ENCODE measurements at places on chromosomes 3 and 15. TPM values are rescaled to one million over a fixed set of nuclear protein-coding genes. Genes with fewer than 3 reads are reported as not detected.

DNA sequence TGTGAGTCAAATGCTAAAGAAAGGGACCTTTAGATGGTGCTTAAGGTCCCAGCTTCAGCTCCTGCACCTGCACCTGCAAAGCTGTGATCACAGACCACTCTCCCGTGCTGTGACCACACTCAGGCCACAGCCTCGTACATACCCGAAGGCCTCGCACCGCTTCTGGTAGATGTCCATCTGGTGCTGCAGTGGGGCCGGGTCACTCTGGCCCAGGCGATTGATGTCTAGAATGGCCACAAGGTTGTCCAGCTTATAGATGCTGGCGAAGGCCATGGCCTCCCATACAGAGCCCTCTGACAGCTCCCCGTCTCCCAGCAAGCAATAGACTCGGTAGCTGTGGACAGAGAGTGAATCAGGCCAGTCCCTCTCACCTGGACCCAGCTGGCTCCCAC, 21.0 kb downstream of the TKT start:
- H3K4me3 ChIP-seq = no peak overlapping the region
- DNase-seq = no peak
- H3K27me3 ChIP-seq = no peaks in the 10 kb centered on the region
- no peaks in the 10 kb centered on the region for H3K4me1 ChIP-seq

DNA sequence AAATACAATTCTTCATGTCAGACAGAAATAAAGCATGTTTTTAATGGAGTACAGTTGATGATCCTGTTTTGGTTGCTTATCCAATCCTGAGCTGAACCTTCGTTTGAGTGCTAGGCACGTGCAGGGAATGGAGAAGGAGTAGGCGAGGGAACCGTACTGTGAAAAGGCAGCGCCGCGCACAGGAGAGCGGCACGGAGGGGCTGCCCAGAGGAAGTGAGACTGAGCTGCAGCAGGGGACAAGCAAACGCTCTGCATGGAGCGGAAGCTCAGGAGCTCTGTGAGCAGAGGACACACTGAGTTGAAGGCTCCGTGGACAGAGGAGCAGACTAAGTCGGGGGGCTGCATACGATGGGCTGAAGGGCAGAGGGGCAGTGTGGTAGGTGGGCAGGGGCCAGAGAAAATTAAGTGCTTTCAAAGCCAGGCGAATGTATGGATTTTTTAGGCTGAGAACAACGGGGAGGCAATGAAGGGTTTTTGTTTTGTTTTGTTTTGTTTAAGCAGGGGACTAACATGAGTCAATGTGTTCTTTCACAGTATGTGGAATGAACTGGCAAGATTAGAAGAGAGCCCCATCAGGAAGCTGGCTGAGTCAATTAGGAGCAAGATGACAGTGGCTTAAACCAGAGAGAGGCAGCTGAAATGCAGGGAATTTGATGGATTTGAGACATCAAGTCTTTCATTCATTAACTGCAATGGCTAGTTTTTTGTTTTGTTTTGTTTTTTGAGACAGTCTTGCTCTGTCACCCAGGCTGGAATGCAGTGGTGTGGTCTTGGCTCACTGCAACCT, 23.8 kb upstream of the TM2D3 start:
- peaks cover 9% of the 10 kb centered on the region for H3K36me3 ChIP-seq
- no peaks in the 10 kb centered on the region for H3K4me1 ChIP-seq
- no peaks in the 10 kb centered on the region for H3K27me3 ChIP-seq
- H3K27ac ChIP-seq = no peak overlapping the region
- no peak overlapping the region for H3K4me3 ChIP-seq
- no peak for DNase-seq

GRCh38 chr15:95440712-95441111, 889.8 kb upstream of the NR2F2 start:
- no peak overlapping the region for H3K27ac ChIP-seq
- no peaks in the 10 kb centered on the region for H3K36me3 ChIP-seq
- no peak for DNase-seq

DNA sequence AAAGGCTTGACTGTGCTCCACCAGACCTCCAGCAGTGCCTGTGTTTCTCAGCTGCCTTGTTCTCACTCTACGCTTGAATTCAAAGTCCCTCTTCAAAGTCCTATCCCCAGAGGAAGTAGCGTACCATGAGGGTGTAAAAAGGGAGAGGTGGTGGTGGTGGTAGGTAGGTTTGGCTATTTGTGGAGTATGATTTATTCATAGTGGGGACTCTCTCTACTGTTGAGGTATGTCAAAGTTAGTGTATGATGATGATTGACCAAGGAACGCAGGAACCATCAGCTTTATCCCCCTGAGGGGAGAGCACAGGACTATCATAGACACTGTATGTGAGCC, 137.9 kb downstream of the GHSR start:
- peaks cover 11% of the 10 kb centered on the region for H3K36me3 ChIP-seq
- no peak for DNase-seq
- no peaks in the 10 kb centered on the region for H3K27me3 ChIP-seq
- H3K27ac ChIP-seq = no peak overlapping the region
- H3K4me3 ChIP-seq = no peak overlapping the region

DNA sequence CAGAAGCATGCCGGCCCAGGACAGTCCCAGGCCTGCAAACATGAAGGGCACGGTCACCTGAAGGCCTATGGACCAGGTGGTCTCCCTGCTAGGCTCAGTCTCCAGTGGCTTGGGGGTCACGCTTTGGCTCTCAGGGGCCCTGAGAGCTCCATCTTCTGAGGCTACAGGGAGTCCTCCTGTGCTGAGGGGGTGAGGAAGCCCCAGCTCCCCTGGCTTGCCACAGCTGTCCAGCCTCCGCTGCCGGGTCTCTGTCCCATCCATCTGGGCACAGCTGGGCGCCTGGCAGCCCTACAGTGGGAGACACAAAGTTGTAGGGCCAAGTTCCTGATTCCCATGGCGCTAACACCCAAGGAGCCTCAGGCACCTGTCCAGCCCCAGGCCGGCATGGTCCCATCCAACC, 16.0 kb downstream of the SLC41A3 start:
- H3K27me3 ChIP-seq = no peaks in the 10 kb centered on the region
- H3K27ac ChIP-seq = no peak overlapping the region
- H3K4me3 ChIP-seq = no peak overlapping the region
- H3K4me1 ChIP-seq = peaks cover 10% of the 10 kb centered on the region
- no peak for DNase-seq
- H3K36me3 ChIP-seq = peaks cover 6% of the 10 kb centered on the region

The ZIC4 gene
- not detected for total RNA-seq

DNA sequence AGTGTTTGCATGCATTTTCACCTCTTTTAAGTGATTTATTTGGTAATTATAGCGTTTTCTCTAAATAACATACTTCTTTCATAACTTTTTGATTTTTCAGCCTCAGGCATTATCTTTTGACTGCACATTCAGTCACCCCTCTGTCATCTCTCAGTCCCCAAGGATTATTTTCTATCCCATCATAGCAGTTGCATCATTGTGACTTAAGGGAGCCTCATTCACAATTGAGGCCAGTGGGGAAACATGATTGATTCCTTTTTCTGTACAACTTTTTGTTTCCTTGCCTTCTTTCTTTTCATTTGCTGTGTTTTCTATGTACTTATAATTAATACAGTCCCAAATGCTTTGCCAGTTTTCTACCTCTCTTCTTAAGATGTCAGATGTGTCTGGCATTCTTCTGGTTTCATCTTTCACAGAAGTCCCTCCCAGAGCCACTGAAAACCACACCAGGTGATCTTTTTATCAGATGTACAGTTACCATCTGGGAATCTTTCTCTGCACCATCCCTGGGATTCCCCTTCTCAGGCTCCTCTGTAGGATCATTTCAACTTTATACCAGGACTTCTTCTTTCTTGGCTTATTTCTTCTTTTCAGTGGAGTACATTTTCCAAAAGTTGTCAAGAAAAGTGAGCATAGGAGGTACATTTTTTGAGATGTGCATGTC, 151.4 kb downstream of the RAP2B start:
- H3K27ac ChIP-seq = peak overlapping the region; percentile 55
- H3K4me3 ChIP-seq = no peak overlapping the region
- DNase-seq = no peak

DNA sequence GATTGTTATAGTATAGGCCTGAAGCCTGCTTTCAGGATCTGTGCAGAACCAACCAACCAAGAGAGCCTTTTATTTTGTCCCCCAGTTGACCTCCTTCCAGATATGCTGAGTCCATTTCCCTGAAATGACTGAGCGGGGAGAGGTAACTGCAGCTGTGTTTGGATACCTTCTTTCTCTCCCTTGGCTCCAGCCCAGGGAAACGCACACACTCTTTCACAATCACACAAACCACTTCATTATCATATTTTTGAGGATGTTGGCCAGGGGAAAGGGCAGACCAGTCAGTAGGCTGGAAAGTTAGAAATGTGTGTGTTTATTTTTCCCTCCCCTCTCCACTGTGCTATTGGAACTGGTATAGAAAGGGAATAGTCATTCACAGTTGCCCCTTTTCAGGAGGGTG, 417.7 kb upstream of the TBL1XR1 start:
- no peak overlapping the region for H3K4me3 ChIP-seq
- H3K27ac ChIP-seq = no peak overlapping the region
- peaks cover 7% of the 10 kb centered on the region for H3K4me1 ChIP-seq
- no peaks in the 10 kb centered on the region for H3K36me3 ChIP-seq
- no peaks in the 10 kb centered on the region for H3K27me3 ChIP-seq
- no peak for DNase-seq

DNA sequence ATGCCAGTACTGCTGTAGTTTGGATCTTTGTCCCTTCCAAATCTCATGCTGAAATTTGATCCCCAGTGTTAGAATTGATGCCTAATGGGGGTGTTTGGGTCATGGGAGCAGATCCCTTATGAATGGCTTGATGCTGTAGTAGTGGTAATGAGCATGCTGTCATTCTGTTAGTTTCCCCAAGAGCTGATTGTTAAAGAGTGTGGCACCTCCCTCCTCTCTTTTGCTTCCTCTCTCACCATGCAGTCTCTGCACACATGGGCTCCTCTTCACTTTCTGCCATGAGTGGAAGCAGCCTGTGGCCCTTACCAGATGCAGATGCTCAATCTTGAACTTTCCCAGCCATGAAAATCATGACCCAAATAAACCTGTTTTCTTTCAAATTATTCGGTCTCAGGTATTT, 141.3 kb upstream of the DPPA4 start:
- no peak overlapping the region for H3K4me3 ChIP-seq
- H3K4me1 ChIP-seq = no peaks in the 10 kb centered on the region
- H3K27ac ChIP-seq = no peak overlapping the region
- no peak for DNase-seq

The KNG1 gene
- 0.14 TPM for total RNA-seq

DNA sequence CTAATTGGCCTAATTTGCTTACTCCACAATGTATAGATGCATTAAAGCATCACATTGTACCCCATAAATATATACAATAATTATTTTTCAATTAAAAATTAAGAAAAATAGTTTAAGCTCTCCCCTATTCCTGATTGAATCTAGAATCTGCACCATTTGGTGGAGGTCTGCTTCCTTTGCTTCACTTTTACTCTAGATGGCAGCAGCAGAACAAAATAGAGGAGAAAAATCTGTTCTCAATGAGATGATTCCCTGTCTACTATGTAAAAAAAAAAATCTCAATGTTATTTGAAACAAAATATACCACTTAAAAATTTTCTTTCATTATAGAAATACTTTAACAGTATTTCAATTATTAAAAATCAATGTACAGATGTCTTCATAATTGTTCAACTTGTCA, 109.6 kb upstream of the FXR1 start:
- H3K4me3 ChIP-seq = no peak overlapping the region
- no peaks in the 10 kb centered on the region for H3K27me3 ChIP-seq
- no peak overlapping the region for H3K27ac ChIP-seq
- H3K4me1 ChIP-seq = no peaks in the 10 kb centered on the region
- no peaks in the 10 kb centered on the region for H3K36me3 ChIP-seq
- DNase-seq = no peak

The SLC28A2 gene
- not detected for total RNA-seq

DNA sequence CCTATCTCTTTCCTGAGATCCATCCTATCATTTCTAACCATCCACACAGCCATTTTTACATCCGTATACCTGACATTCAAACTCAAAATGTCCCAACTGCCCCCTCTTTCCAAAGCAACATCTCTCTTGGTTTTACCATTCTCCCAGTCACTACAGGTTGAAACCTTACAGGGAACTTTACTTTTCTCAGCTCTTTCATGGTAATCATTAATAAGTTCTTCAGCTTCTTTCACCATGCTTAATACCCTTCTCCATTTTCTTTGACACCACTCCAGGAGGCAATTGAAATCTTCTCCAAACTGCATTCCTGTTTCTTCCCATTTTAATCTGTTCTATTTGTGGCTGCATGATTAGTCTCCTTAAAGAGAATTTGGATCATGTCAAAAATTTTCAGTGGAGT, 352.5 kb downstream of the GAP43 start:
- H3K27ac ChIP-seq = no peak overlapping the region
- no peak overlapping the region for H3K4me3 ChIP-seq
- no peaks in the 10 kb centered on the region for H3K4me1 ChIP-seq

The ANKDD1A gene
- total RNA-seq = 1.2 TPM

The RARRES1 gene
- total RNA-seq = 2.4 TPM

The AGTR1 gene
- total RNA-seq = 0.61 TPM

GRCh38 chr3:126472277-126473006, 3.2 kb downstream of the ZXDC start:
- no peak for DNase-seq
- H3K4me1 ChIP-seq = peaks cover 29% of the 10 kb centered on the region
- no peaks in the 10 kb centered on the region for H3K27me3 ChIP-seq
- H3K4me3 ChIP-seq = no peak overlapping the region
- peaks cover 54% of the 10 kb centered on the region for H3K36me3 ChIP-seq

The GPR149 gene
- total RNA-seq = not detected

The ZNF80 gene
- 0.09 TPM for total RNA-seq

The SLC35G2 gene
- 2.8 TPM for total RNA-seq

DNA sequence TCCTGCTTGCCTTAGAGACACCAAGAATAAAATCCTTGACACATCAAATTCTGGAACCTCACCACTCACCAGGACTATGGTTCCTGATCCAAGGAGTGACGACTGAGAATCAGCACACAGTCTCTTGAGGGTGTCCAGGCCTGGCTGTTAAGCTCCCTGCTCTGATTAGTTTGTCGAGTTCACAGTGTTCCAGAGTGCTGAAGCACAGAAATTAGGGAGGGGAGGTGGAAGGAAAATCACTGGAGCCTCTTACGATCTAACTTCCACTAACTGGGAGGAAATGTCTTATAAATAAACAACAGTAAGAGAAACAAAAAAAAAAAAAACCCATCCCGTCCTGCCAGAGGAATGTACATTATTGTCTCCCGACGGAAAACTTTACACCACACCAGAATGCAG, 330.2 kb downstream of the TIGIT start:
- no peak overlapping the region for H3K4me3 ChIP-seq
- no peak overlapping the region for H3K27ac ChIP-seq
- no peaks in the 10 kb centered on the region for H3K36me3 ChIP-seq
- H3K4me1 ChIP-seq = no peaks in the 10 kb centered on the region
- H3K27me3 ChIP-seq = no peaks in the 10 kb centered on the region
- no peak for DNase-seq

The CEP19 gene
- total RNA-seq = 8.5 TPM

Data from thymus (tissue), 14 donors.